Mesothelial cell of epicardium (in vitro differentiated cells): ENCODE measurements at places on chromosomes 7 and 10. TPM values are rescaled to one million over a fixed set of nuclear protein-coding genes. Genes with fewer than 3 reads are reported as not detected.

DNA sequence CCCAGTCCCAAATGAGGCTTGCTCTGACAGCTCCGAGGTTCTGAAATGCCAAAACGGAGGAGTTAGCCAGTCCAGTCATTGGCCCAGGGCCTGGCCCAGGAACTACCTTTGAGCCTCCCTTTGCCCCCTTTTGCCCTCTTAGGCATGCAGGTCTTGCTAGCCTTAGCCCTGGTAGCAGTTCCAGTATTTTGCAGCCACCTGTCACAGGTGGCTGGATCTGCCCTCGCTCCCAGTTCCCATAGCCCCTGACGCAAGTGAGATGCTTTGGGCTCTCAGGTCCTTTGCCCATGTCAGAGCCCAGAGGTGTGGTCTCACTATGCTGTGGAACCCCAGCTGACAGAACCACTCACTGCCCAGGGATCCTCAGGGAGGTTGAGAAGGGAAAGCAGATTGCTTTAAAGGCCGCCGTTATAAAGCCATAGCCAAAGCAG lies 42.0 kb downstream of the GPRIN2 start:
- H3K27me3 ChIP-seq = no peaks in the 10 kb centered on the region
- no peak overlapping the region for H3K4me3 ChIP-seq
- no peaks in the 10 kb centered on the region for H3K36me3 ChIP-seq
- peak; percentile 33 for DNase-seq

DNA sequence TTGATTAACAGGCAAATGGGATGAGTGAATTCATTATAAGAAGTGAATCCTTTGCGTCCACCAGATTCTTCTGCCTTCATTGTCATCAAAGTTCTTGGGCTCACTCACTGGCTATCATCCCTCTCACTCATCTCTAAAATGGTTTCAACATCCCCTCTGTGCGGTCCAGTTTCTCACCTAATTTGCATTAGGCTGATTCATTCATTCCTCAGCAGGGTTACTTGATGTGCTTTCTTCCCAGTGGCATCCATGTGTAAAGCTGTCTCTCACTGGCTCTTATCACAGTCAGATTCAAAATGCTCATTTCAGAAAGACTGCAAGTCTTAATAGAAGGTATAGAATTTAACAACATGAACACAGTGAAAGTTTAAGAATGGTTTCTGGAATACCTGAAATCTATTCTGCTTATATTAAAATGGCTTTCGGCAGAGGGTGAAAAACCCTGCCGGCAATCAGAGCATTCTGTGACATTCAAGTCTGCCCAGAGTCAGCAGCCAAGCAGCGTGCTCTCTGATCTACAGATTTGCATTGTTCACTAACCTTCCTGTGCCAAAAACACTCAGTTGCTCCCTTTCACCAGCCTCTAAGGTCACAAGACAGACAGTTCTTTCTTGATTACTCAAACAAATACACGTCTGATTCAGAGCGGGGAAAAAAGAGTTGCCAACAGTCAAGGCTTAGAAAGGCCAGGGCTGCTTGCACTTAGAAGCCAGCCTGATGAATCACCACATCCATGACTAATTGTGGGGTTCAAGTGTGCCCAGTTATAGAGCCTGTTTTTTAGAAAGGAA lies 106.7 kb downstream of the TES start:
- no peak for DNase-seq
- H3K27ac ChIP-seq = no peak overlapping the region
- peaks cover 24% of the 10 kb centered on the region for H3K4me1 ChIP-seq
- no peak overlapping the region for H3K4me3 ChIP-seq
- no peaks in the 10 kb centered on the region for H3K36me3 ChIP-seq

DNA sequence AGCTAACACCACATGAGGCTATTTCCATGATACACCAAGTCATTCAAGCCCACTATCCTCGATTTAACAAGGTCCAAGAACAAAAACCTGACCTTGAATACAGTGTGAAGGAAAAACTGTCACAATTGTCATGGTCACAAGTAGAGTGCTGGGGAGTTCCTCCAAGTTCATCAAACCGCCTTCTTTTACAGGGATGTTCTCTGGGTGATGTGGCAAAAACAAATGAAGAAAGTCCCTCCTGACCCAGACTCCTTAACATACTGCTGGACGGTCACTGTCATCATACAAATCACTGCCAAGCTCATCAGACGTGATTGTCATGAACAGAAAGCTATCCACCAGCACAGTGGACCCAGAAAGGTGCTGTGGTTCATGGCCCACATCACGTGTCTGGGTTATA lies 28.9 kb downstream of the HIPK2 start:
- H3K4me1 ChIP-seq = peaks cover 24% of the 10 kb centered on the region
- peaks cover 4% of the 10 kb centered on the region for H3K36me3 ChIP-seq
- H3K27ac ChIP-seq = no peak overlapping the region
- no peak overlapping the region for H3K4me3 ChIP-seq

The IL15RA gene
- total RNA-seq = not detected in 3 replicates
